ENCODE measurements at places on chromosomes 6 and 20.

DNA sequence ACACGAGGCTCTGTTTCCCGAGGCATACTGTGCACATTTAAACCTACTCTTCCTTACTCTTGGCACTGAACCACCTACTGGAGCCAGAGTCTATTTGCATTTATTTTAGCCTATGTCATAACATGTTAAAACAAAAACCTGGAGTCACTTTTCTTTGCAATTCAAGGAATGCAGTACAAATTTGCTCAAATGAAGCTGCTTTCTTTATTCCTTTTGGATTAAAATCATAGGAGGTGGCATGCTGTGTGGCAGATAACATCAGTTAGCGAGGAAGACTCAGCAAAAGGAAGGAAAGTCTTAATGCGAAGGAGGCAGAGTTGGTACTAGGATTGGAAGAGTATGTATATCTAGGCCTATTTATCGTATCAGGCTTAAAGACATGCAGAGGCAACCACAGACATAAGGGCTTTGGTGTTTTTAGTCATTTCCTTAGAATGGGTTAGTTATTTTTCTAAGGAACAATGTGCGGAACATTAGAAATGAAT, 92.9 kb downstream of the SAMD3 start:
- no peak for DNase-seq

- DNase-seq = no peak
Measured at GRCh38 chr20:59032713-59033059, 551 bp upstream of the ATP5F1E start.

- no peak for DNase-seq
Measured at GRCh38 chr6:144715344-144715743, 430.2 kb downstream of the UTRN start.

DNA sequence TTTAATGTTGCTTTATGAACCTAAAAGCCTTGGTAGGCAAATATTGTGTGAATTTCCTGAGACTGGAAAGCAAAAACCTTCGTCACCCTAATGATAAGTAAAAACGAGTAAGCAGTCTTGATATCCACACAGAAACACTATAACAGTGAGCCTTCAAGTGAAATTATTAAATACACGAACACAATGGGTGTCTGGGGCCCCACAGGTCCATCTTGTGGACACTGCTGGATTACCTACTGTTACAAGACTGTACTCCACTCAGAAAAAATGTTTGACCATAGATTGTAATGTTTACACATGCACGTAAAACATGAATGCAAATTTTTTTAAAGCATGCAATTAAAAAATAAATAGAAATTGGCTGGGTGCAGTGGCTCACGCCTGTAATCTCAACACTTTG, 466.9 kb downstream of the CD83 start:
- DNase-seq = no peak

DNA sequence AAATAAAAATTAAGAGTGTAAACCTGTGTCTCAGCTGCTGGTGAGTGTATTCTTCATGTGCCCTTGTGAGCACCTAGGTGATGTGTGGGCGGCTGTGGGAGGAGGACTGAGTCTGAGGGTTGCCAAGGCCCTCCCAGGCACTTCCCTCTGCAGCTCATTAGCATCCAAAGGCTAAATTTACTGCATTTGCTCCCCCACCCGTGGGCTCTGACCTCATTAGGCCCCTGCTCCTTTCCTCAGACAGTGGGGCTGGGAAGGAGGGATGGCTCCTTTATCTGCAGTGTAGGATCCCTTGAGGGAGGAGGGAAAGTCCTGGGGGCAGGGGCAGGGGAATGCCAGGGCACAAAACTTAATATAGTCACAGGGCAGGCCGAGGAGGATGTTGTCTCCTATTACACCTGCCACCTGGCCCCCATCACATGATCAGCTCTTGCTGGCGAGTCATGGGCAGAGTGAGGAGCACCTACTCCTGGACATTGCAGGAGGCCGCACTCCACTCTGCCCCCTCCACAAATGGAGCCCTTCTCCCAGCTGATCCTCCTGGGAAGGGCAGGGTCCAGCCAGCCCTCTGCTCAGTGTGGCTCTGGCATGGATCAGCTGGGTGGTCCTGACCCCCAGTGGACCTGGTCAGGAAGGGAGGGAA, 133.2 kb downstream of the MRPL14 start:
- no peak for DNase-seq

- DNase-seq = no peak
Measured at GRCh38 chr6:87225937-87226336, 70.6 kb downstream of the ZNF292 start.

DNA sequence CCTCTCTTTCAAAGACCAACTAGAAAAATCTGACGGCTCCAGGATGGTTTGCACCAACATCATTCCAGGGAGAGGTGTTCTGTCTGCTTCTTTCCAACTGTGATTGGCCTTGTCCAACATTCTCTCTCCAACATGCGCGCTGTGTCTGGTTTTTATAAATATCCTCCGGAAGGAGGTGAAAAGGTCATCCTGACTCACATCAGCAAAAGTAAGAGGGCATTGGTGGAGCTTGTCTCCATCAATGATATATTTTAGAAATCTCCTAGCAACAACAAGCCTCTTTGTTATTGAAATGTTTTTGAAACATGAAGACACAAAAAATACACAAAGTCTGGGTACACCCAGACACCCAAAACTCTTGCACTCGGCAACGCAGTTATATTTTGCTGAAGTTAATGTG, 475.3 kb upstream of the JARID2 start:
- no peak for DNase-seq

GRCh38 chr6:13229205-13230085, 98.9 kb downstream of the TBC1D7 start:
- no peak for DNase-seq

GRCh38 chr20:10469599-10469998, 34.5 kb downstream of the SLX4IP start:
- DNase-seq = no peak

GRCh38 chr6:118504611-118505010, 43.5 kb upstream of the PLN start:
- DNase-seq = no peak

DNA sequence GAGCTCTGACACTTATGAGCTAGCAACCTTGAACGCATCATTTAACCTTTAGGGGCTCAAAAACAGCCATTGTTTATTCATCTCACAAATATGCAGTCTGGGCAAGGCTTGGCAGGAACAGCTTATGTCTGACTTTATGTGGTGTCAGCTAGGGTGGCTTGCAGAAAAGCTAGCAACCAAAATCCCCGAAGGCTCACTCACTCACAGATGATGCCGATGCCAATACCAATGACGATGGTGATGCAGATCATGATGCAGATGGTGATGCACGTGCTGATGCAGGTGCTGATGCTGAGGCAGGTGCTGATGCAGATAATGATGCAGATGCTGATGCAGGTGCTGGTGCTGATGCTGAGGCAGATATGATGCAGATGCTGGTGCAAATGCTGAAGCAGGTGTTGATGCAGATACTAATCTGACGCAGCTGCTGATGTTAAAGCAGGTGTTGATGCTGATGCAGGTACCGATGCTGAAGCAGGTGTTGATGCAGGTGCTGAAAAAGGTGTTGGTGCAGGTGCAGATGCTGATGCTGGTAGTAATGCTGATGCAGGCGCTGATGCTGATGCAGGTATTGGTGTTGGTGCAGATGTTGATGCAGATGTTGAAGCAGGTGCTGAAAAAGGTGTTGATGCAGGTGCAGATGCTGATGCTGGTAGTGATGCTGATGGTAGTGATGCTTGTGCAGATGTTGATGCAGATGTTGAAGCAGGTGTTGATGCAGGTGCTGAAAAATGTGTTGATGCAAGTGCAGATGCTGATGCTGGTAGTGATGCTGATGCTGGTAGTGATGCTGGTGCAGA, 195.6 kb downstream of the NFATC2 start:
- DNase-seq = no peak

DNA sequence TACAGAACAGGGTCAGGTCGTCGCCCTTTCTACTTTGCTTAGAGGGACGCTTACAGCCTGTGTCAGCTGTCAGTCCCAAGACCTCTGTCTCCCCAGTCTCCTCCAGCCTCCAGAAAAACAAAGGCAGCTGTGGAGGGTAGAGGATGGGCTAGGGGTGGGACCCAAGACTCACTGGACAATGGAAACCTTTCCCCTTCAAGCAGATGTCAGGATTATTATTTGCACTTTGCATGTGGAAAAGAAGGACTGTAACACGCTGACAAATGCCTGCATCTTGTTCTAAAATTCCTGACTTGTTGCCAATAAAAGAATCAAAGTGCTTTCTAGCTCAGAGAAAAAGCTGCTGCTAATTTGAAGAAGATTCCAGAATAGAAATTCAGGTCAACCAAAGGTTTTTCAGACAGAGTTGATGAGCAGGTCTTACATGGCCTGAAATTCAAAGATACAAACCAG, 58.7 kb downstream of the SNX5 start:
- DNase-seq = no peak

DNA sequence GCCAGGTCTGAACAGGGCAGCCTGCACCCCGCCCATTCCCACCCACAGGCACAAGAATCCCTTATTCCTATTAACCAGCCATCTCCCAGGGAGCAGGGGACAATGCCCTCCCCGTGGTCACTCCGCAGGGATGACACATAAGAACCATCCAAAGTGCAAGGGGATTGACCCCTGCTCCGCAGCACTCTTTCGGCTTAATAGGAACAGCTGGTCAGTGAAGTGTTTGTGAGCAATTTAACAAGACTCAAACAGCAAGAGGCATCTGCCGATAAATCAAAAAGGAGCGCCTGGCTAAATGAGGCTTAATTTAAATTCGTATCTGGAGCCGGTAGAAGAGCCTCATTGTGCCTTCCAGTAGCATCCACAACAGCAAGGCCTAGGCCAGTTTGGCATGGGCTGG, 389.4 kb downstream of the RNGTT start:
- no peak for DNase-seq

- no peak for DNase-seq
Measured at GRCh38 chr20:962683-963082, 39.4 kb downstream of the RSPO4 start.

DNA sequence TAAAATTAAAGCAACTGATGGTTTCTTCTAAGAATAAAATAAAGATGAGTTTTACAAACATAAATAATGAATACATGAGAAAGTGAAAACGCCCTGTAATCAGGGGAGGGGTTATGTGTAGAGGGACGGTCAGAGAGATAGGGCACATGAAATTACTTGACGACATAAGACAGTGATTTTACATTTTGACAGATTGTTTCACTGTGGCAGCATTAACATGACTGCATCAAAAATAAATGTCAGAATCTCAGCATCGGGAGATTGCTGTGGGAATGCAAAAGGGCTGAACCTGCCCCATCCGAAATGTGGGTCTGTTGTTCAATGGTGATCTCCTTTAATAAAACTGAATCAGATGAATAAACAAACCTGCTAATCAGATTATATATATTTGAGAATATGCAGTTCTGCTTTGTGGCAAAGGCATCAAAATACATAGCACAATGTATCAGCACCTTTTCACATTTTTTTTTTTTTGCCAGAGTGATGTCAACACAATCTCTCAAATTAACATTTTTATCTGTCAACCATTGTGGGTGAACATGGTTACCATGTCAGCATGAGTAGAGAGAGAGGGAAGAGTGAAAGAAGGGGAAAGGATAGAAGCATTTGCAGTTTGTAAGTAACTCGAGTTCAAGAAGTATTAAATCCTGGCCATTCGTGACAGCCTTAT, 177.1 kb upstream of the MAN1A1 start:
- no peak for DNase-seq
